ENCODE measurements at places on chromosomes 7 and 10.
A peak's percentile ranks its signal among the peaks of the same experiment; 100 is the strongest.

GRCh38 chr7:36391436-36392198 lies 2.0 kb downstream of the ANLN start:
- no peak for DNase-seq

GRCh38 chr10:34615770-34616169 lies 199.3 kb downstream of the PARD3 start:
- DNase-seq: no peak

- no peak for DNase-seq
Measured at GRCh38 chr10:79494871-79495705, 17.2 kb upstream of the EIF5AL1 start.

DNA sequence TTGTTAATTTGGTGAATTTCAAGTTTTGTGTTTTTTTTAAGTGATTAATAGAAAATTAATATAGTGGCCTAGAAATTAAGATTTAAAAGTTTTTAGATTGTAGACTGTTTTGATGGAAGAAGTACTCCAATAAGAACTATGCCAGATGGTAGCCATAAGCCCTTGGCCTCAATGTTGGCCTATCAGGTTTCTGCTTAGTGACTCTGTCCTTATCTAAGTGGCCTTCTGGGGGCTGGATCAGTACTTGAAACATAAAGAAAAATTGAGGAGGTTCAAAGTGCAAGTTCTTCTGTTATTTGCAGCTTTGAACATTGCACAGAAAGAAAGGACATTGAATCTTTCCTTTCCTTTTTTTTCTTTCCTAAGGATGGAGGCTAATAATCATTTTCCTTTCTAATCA lies 9.9 kb downstream of the CCDC126 start:
- DNase-seq: no peak

DNA sequence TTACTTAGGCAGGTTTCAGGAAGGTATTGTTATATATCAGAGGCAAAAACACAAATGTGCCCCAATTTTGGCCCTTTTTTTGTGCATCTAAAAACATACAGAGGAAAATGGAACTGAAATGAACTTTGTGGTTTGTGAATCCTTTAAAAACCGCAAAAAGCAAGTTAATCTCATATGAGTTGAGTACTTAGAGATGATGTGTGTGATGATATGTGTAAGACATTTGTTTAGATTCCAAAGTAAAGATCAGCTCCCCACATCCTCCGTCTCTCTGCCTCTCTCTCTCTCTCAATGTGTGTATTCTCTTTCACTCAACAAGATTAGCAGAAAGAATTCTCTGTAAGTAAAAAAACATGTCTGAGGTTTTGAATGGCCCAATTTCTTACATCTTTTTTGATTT lies 201.9 kb downstream of the MALRD1 start:
- no peak for DNase-seq

DNA sequence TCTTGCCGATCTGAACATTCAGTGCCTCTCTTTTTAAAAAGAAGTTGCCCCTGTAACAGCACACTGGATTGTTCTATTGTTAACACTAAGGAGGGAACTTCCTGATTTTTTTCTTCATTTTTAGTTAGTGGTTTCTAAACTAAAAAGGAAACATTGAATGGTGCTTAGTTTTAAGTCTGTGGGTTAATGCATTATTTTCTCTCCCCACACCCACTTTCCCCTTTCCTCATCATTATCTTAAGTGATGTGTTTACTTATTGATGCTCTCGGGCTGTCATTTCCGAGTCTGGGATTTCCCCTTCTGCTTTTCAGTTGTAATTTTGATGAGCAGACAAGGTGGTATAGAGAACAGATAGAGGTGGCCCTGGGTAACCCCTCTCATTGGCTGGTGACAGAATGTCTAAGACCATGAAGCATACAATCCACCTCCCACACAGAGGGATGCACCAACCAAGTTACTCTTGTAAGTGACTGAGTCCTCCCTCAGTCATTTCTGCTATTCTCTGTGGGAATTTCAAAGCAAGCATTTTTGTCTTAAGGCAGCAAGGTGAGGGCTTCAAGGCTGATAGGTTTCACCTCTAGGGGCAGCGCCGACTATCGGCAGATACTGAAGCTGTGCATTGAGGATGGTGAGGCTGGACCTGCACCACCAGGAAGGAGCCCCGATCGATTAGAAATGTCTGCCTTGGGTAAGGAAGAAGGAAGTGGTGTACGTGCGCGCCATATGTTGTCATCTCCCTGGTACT lies 49.5 kb downstream of the CHN2 start:
- DNase-seq: peak; percentile 18

DNA sequence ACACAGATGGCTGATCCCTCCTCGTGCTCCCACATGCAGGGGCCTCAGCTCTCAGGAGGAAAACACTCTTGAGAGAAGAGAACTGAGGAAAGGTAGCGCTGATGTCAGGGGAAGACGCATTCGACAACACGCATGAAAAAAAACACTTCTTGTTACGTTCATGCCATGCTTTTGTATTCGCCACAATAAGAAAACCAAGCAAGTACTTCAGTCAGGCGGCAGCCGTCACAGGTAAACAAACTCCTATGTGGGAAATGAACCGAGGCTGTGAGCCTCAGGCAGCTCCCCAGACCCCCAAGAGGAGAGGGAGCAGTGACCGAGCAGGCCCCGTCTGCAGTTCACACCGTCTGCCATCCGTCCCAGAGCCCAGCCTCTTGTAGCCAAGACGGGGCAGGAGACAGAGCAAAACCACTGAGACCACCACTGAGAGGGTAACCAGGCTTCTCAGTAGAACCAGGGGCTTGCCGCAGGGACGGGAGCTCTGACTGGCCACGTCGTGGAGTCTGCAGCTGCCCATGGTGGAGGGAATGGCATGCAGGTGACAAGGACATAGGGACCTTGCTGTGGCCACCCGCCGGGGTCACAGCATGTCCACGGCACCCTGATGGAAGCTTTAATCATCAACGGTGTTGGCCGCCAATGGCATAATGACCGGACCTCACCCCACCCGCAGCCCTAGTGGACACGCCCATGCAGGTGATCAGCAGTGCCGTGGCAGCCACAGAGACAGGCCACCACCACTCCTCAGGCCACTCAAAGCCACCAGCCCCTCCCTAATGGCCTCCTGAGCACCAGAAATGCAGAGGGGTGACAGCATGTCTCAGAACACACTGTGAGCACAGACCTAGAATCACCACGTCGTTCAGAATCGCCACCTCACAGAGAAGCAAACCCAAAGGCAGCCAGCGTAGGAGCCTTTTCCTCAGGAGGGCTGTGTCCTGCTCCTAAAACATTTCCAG lies 304.3 kb downstream of the PTPRN2 start:
- no peak for DNase-seq

GRCh38 chr7:27102581-27103442 lies at the start of gene HOXA2:
HOXA2 (minus strand) TSS chr7:27102683; CDS start chr7:27102500, 183 bp downstream.
- DNase-seq: no peak

DNA sequence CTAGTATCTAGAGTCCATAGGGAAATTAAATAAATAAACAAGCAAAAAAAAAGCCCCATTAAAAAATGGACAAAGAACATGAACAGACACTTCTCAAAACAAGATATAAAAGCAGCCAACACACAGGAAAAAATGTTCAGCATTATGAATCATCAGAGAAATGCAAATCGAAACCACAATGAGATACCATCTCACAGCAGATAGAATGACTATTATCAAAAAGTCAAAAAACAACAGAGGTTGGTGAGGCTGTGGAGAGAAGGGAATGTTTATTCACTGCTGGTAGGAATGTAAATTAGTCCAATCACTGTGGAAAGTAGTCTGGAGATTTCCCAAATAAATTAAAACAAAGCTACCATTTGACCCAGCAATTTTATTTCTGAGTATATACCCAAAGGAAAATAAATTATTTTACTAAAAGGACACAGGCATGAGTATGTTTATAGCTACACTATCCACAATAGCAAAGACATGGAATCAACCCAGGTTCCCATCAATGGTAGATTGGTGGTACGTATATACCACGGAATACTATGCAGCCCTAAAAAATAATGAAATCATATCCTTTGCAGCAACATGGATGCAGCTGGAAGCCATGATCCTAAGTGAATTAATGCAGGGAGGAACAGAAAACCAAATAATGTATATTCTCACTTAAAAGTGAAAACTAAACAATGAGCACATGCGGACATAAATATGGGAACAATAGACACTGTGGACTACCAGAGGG lies 366.5 kb upstream of the SEMA3C start:
- no peak for DNase-seq

DNA sequence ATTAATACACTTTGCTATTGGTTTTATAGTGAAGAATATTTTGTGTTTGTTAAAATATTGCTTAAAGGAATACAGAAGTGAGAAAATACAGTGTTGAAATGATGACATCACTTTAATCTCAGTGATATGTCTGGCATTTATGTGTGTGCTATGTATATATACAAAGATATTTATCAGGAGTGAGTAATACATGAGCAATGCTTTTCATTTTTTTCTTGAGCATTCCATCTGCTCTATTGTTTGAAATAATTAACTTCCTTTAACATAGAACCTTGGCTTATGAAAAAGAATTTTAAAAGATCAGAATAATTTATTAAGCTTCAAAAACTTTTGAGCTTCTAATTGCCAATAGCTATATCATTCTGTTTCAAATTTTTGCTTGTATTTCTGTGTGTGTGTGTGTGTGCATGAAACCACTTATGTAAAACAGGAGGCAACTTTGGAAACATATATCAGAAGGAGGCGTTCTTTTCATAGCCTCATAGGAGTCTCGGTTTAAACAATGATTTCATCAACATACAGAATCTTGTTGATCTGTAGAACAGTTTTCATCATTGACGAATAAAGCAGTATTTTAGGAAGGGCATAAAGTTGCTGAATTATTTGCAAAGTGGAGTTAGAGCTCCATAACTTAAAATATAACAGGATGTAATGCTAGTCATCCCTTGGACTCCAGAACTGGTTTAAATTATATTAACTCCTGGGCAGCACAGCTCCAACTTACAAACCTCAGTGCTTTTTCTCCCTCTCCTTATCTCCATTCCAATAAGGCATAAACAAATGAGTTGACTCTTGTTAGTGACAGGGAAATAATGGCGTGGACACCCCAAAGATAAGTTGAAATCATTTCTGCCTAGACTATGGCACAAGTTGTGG lies 228.4 kb upstream of the DGKB start:
- no peak for DNase-seq

DNA sequence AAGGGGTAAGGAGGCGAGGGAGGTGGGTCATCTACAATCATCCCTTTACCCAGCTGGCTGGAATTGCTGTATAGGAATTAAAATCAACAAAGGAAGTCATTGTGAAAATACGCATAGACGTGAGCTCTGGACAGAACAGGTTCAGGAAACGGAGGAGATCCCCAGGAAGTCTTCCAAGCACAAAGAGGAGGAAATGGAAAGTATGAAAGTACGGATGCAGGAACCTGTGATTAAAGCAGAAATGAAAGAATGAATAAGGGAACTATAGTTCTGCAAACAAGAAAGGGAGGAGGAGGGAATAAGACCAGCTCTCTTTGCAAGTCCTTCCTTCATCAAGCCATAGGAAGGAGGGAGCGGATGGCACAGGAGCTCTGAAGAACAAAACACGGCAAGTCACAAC lies 61.8 kb downstream of the PYROXD2 start:
- no peak for DNase-seq

DNA sequence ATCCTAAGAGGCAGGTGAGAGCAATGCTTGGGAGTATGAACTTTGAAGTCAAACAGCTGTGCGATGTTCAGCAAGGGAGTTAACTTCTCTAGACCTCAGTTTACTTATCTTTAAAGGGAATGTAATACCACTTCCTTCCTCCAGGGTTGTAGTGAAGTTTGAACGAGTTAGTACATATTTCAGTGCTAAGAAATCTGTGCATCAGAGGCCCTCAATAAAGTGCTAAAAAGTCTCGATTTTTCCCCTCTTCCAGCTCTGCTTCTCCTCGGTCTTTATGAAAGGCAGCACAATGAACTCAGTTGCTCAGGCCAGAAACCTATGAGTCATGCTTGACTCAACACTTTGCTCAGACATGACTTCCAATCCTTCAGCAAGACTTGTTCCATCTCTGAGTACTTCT lies 418.9 kb downstream of the MDFIC start:
- DNase-seq: no peak

DNA sequence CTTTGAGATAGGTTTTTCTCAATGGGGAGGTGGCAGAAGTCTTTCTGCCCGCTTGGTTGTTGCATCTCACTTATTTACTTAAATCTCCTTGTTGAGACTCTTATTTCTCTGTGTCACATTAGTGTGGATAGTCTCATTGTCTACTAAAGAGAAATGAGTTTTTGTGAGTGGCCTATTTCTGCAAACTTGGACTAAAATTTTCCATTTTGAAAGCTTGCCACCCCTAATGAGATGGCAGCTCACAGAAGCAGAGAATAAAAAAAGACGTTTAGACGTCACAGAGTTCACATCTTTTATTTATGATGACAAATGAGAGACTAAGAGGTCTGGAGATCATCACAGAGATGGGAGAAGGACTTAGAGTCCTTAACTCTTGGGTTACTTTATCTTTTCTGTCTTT lies 262.7 kb upstream of the PHYHIPL start:
- DNase-seq: no peak

- no peak for DNase-seq
Measured at GRCh38 chr10:103110407-103110806, 82.7 kb downstream of the NT5C2 start.

- DNase-seq: no peak
Measured at GRCh38 chr7:84700563-84701370, 486.1 kb downstream of the SEMA3D start.

- DNase-seq: no peak
Measured at GRCh38 chr7:129824291-129825208, 128.2 kb downstream of the UBE2H start.

DNA sequence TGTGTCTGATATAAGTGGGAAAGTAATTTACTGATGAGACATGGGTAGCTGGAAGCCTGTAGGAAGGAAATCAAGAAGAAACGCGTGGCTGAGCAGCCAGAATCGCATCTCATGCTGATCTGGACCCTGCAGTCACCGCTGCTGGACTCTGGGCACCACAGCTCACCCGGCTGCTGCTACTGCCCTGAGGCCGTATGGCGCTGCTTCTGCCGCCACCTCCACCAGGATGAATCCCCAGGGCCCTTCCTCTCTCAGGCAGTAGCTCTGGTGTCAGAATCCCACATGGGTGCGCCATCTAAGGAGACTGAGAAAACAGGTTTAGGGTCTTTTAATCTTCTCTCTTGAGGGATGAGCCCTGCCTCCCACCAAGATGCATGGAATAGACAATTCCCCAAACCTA lies 70.3 kb upstream of the AGK start:
- no peak for DNase-seq

- DNase-seq: no peak
Measured at GRCh38 chr7:75639886-75640190, 98.9 kb downstream of the HIP1 start.

- peak; percentile 53 for DNase-seq
Measured at GRCh38 chr7:55280031-55280454, 85.1 kb upstream of the LANCL2 start.

GRCh38 chr10:51879238-51879637 lies 179.8 kb upstream of the CSTF2T start:
- no peak for DNase-seq

DNA sequence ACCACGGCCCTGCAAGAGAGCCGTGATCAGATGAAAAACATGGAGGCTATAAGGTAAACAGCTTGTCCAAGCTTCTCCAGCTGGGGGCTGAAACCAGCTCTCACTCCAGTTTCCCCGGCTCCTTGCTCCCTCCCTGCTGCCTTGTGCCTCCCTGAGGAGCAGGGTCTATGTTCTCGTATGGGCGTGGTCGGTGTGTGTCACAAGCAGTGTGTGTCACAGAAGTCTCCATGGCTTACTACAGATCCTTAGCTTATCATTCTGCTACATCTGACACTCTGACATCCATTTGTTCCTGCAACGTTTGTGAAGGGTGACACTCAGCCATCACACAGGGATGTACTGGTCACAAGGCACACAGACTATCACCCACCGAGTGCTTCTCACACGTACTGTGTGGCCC lies 54.6 kb downstream of the CSGALNACT2 start:
- DNase-seq: no peak

- DNase-seq: peak; percentile 30
Measured at GRCh38 chr10:132395704-132396493, 1.1 kb upstream of the PWWP2B start.

Measured in activated T-cell treated with anti-CD3 and anti-CD28 coated beads, Interleukin-2, amount 50 U/mL, for 4 hours (primary cell).